Mucosa of gallbladder (tissue), 1 donor: ENCODE measurements at places on chromosomes 1 and 21. TPM values are rescaled to one million over a fixed set of nuclear protein-coding genes. Genes with fewer than 3 reads are reported as not detected.

RXFP4 gene
- total RNA-seq: not detected

DPT gene
- 30.7 TPM for total RNA-seq

RPTN gene
- total RNA-seq: not detected

SPATA46 gene
- total RNA-seq: not detected

VASH2 gene
- 0.92 TPM for total RNA-seq

CELA2B gene
- total RNA-seq: 0.35 TPM

RNU1-4 gene
- 1,358 TPM for total RNA-seq

TMEM51 gene
- 43.7 TPM for total RNA-seq

RSRP1 gene
- total RNA-seq: 192 TPM

DNA sequence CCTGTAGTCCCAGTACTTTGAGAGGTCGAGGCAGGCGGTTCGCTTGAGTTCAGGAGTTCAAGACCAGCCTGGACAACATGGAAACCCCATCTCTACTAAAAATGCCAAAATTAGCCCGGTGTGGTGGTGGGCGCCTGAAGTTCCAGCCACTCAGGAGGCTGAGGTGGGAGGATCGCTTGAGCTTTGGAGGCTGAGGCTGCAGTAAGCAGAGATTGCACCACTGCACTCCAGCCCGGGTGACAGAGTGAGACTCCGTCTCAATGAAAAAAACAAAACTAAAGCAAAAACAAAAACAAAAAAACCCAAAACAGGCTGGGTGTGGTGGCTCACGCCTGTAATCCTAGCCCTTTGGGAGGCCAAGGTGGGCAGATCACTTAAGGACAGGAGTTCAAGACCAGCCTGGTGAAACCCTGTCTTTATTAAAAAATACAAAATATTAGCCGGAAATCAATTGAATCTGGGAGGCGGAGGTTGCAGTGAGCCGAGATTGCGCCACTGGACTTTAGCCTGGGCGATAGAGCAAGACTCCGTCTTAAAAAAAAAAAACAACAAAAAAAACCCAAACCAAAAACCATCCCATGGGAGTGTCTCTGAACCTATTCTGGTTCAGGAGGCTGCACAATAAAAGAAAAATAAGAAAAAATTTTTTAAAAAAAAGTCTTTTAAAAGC, 1.7 kb upstream of the CGN start:
- DNase-seq: peak; percentile 45

- no peak for DNase-seq
Observed at GRCh38 chr1:20483098-20483832, 2.7 kb downstream of the CAMK2N1 start.

- no peak for DNase-seq
Observed at GRCh38 chr1:192610112-192610889, 25.6 kb upstream of the RGS13 start.

DNA sequence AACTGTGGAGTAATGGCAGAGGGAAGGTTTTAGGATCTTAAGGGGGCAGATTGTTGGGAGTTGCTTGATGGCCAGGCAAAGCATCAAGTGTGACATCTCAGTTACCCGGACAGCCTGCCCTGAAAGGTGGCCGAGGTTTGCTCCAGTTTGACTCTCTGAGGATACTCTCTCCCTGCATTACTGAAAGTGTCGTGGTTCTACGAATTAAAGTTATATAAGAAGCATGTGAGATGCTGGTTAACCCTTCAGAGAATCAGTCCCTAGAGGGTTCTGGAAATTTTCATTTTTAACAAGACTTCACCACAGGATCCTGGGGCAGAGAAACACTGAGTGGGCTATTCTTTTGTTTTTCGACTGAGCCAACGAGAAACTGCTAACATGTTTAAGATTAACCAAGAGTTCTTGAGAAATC, 689 bp upstream of the ZNF644 start:
- no peak for DNase-seq

- no peak for DNase-seq
Observed at GRCh38 chr1:168835791-168836190, 106.8 kb upstream of the DPT start.

DNA sequence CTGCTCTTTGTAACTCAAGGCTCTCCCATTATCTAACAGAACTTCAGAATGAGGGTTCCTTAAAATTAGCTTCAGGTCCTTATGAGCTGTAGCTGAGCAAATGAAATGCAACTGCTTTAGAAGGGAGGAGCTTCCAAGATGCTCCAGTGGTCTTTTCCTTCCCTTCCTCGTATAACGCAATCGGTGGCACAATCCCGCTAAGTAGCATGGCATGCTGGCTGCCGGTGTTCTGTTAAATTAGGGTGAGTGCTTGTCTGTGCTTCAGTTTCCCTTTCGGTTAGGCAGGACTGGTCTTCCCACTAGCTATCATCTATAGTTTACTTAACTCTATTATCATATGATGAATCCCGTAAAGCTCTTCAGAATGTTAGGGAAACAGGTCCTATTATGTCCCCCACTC, 917 bp downstream of the KIAA0040 start:
- no peak for DNase-seq

DNA sequence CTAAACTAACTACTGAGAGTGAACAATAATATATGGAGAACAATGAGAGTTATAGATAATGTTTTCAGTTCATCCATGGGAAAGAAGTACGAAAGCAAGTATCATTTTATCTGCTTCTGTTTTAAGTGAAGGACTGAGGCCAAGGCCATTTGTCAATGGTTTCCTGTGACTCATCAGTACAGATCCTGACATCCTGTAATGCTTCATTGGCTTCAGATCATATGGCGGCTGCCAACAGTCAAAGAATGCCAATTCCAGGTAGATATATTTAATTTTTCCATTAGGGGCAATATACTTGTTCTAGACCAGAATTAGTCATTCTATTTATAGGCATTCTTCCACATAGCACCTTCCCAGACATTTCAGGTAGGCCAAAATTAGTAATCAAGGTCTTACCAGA, 97.3 kb downstream of the USH2A start:
- no peak for DNase-seq

GRCh38 chr1:55304229-55304740, 89.1 kb upstream of the USP24 start:
- DNase-seq: no peak

DNA sequence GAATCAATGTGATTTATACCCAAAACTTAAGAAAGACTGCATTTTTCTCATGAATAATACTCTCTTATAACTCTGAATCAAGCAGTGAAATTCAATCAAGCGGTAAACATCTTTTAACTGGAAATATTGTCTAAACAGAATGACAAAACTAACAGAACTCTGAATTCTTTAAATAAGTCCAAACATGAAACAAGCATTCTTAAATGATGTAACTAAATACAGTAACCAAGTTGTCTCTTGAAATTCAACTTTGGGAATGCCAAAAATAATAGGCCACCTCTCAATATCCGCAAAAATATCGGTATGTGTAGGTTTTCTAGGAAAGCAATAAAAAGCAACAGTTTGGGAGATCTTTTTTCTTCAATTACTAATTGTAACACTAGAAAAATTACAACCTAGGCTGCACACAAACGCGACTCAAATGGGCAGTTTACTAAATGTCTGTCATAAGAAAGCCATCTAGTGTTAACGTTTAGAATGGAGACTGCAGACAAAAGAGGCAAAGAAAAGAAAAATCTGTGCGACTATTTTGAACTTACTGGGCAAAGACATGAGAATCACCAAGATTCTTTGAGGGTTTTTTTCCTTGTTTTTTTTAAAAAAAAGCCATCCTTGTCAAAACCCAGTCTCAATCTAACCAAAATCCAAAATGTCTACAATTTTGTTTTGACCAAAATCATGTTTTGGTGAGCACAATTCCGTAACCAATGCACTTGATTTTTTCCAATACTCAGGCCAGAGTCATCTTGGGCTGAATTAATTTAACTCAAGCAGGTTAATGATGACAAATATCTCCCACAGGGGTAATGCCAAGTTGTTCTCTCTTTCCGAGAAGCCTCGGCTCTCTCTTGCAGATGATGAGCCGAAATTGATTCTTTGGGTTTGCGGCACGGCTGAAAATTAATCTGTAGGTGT, 1.3 kb downstream of the SIPA1L2 start:
- DNase-seq: no peak

DNA sequence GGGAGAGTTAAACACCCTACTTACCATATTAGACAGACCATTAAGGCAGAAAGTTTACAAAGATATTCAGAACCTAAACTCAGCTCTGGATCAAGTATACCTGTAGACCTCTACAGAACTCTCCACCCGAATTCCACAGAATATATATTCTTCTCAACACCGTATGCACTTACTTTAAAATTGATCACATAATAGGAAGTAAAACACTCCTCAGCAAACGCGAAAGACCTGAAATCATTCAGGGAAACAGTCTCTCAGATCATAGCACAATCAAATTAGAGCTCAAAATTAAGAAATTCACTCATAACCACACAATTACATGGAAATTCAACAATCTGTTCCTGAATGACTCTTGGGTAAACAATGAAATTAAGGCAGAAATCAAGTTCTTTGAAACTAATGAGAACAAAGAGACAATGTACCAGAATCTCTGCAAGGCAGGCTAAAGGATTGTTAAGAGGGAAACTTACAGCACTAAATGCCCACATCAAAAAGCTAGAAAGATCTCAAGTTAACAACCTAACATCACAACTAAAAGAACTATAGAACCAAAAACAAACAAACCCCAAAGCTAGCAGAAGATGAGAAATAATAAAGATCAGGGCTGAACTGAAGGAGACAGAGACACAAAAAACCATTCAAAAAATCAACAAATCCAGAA, 19.1 kb downstream of the CD84 start:
- DNase-seq: no peak

DNA sequence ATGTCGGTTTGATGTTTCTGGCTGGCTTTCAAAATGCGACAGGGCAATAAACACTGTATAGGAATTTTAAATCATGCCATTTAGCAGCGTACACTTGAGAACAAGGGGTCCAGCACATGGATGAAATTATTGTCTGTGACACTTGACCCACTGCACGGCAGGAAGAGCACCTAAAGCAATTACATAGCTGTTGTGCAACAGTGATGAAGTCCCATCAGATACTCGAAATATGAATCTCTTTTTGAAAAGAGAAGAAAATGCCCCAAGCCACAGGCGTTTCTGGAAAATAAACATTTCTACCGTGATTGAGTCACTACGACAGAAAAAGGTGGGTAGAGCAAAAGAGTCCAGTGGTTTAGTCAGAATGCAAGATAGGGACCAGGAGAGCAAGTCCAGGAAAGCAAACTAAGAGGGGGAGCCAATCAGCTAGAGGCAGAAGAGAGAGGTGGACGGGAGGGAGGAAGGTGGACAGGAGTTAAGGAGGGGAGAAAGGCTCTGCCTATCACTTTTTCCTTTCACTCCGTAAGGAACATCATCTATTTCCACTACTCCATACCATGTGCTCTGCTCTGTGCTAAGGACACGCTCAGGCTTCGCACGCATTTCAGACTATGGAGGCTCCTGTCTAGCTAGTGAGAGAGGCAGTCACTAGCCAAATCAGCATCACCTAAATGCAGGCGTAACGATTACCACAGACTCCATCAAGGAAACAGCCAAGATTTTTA, 6.4 kb downstream of the DSCAM start:
- no peak for DNase-seq
